ENCODE measurements at places on chromosomes 12 and 14.

GRCh38 chr14:32560209-32560857 is 231.2 kb downstream of the AKAP6 start:
- peak; percentile 90 for ATAC-seq

DNA sequence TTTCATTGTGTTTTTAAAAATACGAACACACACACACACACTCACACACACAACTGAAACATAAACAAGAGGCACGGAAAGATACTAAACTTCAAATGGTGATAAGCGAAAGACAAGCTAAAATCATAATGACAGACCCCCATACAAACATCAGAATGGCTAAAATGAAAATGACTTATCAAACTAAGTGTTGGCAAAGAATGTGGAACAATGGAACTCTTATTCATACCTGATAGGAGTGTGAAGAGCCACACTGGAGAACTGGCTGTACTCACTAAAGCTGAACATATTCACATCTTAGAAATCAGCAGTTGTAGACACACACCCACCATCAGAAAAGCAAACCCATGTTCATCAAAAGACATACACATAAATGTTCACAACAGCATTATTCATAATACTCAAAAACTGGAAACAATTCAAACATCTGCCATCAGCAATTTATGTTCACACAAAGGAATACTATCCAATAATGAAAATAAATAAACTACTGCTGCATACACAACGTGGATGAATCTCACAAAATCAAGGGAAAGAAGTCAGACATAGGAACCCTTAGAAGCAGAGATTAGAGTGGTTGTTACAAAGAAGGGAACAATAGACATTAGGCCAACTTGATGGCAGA is 11.8 kb downstream of the STXBP6 start:
- ATAC-seq = no peak

DNA sequence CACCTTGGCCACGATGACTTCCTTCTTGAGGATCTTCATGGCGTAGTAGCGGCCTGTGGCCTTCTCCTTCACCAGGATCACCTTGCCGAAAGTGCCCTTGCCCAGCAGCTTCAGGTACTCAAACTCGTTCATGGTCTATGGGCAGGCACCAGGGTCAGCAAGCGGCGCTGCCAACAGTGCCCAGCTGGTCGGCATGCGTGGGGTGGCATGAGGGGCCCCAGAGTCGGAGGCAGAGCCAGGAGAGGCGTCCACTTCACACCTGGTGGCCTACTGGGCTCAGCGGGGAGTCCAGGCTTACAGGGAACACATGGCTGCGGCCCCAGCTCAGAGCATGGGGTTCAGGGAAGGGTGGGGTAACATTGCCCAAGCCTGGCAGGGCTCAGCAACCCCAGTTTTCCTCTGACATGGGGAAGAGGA is 20.5 kb downstream of the AKT1 start:
- ATAC-seq = no peak

DNA sequence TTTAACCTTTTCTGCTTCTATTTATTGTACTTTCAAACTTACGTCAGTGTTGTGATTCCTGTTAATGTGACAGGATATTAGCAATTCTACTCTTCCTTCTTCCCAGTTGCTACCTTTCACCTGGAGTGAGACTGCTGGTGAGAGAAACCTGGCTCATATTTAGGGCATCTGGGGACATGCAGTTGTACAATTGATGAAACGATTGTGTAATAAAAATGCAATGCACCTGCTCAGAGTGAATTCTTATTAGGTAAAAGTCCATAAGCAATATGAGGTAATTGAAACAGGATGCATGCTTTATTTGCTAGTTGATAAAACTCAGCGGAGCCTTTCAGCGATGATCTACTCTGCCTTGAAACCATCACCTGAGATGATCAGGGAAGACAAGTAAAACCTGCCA is 116.1 kb upstream of the FBXO33 start:
- no peak for ATAC-seq

GRCh38 chr14:68513838-68514607 is 278.8 kb downstream of the ZFP36L1 start:
- ATAC-seq = no peak

DNA sequence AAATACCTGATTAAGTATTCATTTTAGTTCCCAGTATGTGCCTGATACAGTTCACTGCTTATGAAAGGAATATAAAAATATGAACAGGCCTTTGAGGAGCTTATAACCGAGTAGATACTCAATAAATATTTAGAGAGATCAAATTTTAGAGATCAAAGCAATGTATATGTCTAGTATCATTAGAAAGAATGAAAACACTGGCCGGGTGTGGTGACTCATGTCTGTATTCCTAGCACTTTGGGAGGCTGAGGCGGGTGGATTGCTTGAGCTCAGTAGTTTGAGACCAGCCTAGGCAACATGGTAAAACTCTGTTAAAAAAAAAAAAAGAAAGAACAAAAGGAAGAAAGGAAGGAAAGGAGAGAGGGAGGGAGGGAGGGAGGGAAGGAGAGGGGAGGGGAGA is 113.2 kb upstream of the EEA1 start:
- ATAC-seq = no peak

DNA sequence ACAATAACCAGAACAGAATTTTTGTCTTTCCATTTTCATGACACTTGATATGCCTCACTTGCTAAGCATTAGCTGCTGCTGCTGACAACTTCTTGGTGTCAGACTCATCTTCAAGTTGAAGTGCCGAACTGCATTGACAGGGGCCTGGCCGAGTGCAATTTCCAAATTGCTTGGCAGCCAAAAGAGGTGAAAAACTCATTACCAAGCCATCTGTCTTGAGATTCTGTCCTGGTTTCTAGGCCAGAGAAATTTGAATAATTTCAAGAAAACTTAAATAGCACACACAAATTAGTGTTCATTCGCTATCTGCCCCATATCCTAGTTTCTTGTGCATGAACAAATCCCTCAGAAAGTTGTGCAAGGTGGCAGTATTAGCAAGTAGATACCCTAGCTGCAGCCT is 165.3 kb upstream of the RASSF8 start:
- no peak for ATAC-seq

GRCh38 chr14:105783707-105784106 is 257.3 kb downstream of the TMEM121 start:
- no peak for ATAC-seq

DNA sequence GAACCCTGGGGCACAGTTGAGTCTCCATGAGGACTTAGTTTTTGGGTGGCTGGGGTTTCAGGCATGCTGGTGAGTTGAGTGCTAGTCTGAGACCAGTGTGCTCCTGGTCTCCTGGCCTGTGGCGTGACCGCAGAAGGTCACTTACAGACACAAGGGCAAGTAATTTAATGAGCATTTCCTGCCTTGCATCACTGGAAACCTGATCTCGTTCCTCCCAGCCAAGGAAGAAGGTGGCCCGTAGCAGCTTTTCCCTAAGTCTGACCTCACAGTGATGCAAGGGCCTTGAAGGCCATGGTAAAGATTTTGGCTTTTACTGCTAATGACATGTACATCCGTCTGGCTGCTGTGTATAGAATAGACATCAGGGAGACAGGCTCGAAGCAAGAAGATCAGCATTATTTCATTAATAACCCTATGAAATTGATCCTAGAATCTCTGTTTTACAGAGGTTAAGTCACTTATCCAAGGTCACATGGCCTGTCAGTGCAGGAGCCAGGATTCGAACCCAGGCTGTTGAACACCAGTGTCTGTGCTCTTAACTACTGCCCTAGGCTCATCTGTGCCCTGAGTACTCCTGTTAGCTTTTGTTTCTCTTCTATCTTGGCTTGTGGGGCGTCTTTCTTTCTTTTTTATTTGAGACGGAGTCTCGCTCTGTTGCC is 4.6 kb downstream of the TMEM120B start:
- no peak for ATAC-seq

DNA sequence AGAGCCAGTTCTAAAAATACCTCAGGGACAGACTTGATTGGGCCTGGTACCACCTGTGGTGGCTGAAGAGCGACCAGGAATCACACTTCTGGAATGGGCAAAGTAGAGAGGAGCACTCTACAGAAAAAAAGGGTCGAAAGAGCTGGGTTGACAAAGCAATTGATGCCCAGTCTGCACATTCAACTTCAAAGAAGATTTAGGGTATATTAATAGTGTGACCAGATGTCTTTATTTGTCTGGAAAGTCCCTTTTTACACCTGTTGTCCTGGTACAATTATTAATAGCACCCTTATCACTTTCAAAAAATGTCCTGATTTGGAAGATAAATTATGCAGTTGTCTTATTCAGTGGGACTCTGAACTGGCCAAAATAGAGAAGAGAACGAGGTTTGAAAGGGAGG is 137.5 kb downstream of the DYRK2 start:
- no peak for ATAC-seq

DNA sequence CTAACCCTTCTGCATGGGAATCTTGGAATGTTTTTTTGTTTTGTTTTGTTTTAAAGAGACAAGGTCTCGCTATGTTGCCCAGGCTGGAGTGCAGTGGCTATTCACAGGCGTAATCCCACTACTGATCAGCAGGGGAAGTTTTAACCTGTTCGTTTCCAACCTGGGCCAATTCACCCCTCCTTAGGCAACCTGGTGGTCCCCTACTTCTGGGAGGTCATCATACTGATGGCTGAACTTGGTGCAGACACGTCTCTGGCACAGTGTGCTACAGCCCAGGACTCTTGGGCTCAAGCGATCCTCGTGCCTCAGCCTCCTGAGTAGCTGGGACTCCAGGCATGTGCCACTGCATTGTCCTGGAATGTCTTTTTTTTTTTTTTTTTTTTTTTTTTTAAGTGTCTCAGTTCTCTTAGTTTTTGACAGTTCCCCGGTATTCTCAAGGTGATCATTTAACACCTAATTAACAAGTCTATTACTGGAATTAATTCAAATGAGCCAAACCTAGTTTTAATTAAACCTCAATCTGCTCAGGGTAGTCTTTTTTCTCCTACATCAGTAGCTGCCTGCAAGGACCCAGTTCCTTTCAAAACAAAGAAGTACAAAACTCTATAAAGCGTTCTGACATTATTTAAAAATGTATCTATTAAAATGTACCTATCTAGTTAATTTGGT is 49.0 kb upstream of the ISM2 start:
- no peak for ATAC-seq

DNA sequence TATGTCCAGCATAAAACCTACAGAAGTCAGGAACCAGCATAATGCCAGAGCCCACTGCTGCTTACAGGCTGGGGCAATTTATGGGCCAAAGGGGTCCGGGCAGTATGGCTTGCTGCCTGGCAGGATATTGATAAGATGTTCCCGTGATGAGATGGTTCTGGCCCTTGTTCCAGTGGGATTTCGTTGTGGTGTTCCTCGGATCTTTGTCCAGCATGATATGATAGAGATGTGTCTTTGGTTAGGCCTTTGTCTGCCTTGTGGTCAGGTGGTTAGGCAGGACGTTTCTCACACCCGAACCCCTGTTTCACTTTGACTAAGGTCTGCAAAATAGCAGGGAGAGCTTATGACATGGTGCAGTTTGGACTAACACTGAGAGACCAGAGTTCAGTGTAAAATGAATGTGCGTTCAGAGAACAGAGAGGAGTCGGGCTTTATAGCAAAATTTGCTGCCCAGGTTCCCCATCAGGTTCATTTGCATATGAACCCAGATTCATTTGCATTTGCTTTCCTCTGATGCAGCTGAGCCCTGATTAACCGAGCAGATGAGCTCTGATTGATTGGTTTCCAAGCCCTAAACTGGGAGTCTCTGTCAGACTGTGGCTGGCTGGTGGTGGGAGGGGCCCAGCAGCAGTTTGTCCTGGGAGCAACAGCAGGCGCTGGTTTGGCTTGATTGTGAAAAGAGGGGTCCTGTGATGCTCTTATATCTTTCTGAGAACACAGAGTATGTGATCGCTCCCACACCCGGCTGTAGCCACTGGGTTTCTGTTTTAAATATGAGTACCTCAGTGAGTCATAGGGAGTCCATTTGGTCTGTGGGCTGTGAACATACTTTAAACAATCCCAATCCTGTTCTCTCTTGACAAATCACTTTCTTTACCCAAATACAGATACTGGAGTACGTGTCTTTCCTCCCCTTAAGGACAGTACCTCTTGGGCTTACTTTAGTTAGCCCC is 156.3 kb upstream of the PZP start:
- ATAC-seq = peak; percentile 79

- no peak for ATAC-seq
These were observed 55.9 kb downstream of the SOX5 start for GRCh38 chr12:23893611-23894010.

DNA sequence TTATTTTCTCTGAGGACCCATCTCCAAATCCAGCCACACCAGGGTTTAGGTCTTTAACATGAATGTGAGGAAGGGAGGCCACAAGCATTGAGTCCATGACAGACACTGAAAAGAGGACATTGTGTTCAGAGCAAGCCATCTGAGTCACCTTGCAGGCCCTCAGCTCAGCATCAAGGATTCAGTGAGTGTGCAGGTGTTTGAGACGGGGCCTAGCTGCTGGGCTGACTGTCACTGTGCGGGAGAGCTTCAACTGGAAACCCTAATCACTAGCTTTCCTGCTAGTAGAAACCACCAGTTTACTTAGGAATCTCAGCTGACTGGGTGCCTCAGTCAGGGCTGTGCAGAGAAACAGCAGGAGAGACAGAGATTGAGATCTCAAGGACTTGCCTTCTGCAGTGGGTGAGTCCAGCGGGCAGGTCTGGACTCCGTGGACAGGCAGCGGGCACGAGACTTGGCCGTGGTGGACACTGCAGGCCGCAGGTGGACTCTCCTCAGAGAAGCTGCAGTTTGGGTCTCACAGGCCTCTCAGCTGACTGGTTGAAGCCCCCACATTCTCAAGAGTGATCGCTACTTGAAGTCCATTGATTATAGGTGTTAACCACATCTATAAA is 86.1 kb upstream of the DYNC1H1 start:
- no peak for ATAC-seq

DNA sequence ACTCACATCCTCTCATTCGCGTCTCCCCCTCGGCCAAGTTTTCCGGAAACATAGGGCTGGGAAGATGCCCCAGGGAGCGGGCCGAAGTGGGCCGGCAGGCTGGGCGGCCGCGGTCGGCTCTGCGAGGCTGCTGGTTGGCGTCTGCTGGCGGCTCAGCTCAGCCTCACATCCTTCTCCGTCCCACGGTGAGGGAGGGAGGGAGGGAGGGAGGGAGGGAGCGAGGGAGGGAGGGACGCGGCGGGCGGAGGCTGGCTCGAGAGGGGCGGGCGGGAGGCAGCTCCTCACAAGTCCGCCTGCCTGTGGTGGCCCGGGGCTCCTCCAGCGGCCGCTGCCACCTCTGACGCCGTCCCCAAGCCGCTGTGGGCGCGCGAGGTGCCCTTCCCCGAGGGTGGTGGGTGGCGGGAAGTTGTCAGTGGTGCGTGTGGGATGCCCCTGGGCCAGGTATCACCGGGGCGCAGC is 93.8 kb downstream of the RFLNA start:
- ATAC-seq = peak; percentile 70

- no peak for ATAC-seq
These were observed 308.7 kb upstream of the DIO3 start for GRCh38 chr14:101252443-101253214.

- ATAC-seq = peak; percentile 85
These were observed 76.7 kb upstream of the RGS6 start for GRCh38 chr14:71855399-71856036.

GRCh38 chr12:131266591-131267467 is 313.1 kb downstream of the ADGRD1 start:
- ATAC-seq = no peak

DNA sequence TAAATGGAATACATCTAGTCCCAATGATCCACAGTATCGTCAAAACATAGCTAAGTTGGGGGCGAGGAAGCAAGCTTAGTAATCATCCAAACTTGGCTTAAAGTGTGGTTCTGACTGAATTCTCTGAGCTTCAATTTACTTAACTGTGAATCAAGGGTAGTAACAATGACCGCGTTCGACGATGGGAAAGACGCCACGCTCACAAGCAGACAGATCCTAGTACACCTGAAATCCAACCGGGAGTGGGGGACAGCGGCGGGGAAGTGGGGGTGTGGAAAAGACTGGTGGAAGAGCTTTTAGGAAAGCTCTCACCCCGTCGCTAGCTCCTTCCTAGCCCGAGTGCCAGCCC is 433 bp downstream of the COX16 start:
- no peak for ATAC-seq
